NCI-H1417 (cell line): ENCODE measurements at places on chromosomes 3 and 15.

DNA sequence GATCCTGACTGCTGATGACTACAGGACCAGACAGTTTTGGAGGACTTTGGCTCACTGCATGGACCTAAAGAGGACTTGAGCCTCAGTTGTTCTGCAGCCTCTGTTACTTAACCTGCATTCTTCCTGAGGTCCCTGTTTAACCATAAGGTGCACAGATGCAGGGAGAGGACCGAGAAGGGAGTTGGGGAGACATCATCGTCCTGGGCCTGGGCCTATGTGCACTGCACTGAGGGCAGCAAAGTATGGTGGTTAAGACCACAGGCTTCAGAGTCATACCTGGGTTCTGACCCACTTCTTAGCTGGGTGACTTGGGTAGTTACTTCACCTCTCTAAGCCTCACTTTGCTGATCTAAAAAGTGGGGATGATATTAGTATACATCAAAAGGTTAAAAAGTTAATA, 21.9 kb downstream of the KY start:
- no peak for DNase-seq

DNA sequence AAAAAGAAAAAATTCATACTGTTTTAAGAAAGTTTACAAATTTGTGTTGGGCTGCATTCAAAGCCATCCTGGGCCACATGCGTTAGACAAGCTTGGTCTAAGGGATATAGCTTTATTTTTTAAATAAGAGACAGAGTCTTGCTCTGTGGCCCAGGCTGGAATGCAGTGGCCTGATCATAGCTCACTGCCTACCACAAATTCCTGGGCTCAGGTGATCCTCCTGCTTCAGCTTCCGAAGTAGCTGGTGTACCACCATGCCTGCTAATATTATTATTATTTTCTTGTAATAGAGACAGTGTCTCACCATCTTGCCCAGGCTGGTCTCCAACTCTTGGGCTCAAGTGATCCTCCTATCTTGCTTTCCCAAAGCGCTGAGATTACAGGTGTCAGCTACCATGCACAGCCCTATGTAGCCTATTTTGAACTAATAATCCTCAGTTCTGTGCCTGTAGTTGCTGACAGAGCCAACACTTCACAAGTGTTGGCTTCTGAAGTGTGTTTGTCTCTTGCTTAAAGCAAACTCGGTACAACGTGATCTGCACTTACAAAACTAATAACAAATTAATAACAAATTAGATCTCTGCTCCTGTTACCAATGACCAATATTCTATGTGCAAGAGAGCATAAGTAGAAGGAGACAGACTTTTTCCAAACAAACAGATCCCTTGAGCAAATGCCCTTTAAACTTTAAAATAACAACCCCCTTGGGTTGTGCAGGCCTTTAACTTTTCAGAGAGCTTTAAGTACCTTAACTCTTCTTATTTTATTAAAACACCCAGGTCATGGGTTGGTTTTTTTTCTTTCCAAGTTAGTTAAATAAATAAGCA, 135.2 kb downstream of the VGLL4 start:
- DNase-seq = no peak

DNA sequence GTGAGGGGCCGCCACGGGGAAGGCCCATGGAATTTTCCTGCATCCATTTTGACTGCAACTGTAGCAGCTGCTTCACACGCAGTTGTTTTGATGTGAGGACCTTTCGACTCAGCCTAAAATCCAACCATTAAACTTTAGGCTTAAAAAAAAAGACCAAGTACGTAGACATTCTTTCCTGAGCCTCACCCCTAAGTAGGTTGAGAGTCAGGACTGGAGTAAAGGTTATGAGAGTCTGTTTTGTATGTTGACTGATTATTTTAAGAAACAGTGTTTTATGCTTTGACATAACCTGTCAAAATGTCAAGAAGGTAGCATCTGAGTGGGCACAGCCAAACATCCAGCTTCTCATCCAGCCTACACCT, 45.7 kb upstream of the AMOTL2 start:
- DNase-seq = no peak

DNA sequence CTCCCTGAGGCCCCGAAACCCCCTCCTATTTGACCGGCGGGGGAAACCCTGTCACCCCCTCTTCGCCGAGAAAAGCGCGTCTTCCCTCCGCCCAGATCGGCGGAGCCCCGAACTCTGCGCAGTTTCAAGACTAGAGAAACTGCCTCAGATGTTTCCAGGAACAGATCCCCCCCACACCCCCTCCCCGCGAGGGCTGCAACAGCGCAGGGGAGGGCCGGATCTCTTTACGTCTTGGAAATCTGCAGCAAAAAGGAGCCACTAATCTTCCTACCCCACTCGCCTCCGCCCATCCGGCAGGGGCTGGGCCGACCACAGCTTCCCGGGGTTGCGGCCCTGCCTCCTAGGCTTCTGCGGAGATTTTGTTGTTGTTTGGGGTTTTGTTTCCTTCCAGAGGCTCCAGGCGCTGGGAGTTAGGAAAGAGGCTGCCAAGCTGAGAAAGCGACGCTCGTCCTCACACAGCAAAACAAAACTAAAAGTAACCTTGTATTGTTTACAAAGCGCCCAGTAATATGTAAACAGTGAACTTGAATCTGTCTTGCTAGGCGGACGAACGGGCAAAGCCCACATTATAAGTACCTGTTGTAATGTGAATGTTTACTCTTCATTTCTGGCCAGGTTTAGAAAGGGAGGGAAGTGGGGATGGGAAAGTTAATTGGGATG, 2.2 kb downstream of the FOXB1 start:
- peak; percentile 33 for DNase-seq

- no peak for DNase-seq
Observed at GRCh38 chr3:43776101-43776500, 85.4 kb downstream of the ABHD5 start.

- no peak for DNase-seq
Observed at GRCh38 chr3:4954256-4955000, 24.8 kb upstream of the BHLHE40 start.
